Breast epithelium (tissue), 4 donors: ENCODE measurements at places on chromosomes 11 and 22. TPM values are rescaled to one million over a fixed set of nuclear protein-coding genes. Genes with fewer than 3 reads are reported as not detected.

- no peaks in the 10 kb centered on the region for H3K36me3 ChIP-seq
- H3K4me3 ChIP-seq, result peak overlapping the region; percentile 98
- H3K27me3 ChIP-seq, result no peaks in the 10 kb centered on the region
These were observed 1.9 kb downstream of the TST start for GRCh38 chr22:37017356-37017755.

Gene NXPE2
- total RNA-seq, result not detected

GRCh38 chr22:48135592-48135991, 1373.1 kb downstream of the TBC1D22A start:
- no peaks in the 10 kb centered on the region for H3K27me3 ChIP-seq
- no peaks in the 10 kb centered on the region for H3K4me1 ChIP-seq
- no peak overlapping the region for H3K4me3 ChIP-seq

Gene SCO2
- total RNA-seq, result 6.6 TPM

DNA sequence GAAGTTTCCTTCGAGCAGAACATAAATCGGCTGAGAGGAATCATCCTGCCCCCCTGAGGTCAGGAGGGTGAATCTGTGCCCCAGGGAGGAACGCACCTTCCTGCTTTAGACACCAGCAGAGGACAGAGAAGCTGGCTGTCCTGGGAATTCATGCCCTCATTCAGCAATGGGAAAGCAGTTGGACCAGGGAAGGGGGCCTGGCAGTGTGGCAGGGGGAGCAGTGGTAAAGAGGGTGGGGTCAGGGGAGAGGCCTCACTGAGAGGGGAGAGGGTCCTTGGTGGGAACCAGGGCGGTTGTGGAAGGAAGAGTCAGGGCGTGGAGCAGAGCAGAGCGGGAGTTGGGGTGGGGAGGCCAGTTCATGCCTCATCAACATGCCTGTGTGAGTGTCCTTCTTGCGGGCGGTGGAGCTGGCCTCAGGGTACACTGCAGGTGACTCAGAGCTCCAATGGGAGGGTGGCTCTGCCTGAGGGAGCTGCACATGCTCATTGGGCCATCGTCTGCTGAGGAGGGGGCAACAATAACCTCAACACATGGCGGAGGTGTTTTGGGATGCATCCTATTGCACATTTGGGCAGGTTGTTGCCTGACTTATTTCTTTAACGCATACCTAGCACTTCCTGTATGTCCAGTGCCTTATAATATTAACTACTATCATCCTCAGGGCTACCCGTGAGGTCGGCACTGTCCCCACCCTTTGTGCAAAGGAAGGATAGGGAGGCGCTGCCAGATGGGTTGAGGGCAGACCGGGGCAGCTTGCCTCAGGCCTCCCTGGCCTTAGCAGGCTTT, 23.2 kb downstream of the MED15 start:
- peak overlapping the region; percentile 69 for H3K27ac ChIP-seq
- H3K4me3 ChIP-seq, result no peak overlapping the region
- no peaks in the 10 kb centered on the region for H3K36me3 ChIP-seq
- DNase-seq, result no peak
- no peaks in the 10 kb centered on the region for H3K27me3 ChIP-seq
- H3K4me1 ChIP-seq, result peaks cover 13% of the 10 kb centered on the region

Gene PATE2
- total RNA-seq, result 0.32 TPM

Gene TRPC6
- total RNA-seq, result 6.2 TPM

GRCh38 chr22:18071968-18072310, 5.9 kb upstream of the PEX26 start:
- H3K27me3 ChIP-seq, result no peaks in the 10 kb centered on the region
- H3K36me3 ChIP-seq, result no peaks in the 10 kb centered on the region
- H3K4me1 ChIP-seq, result peaks cover 3% of the 10 kb centered on the region

DNA sequence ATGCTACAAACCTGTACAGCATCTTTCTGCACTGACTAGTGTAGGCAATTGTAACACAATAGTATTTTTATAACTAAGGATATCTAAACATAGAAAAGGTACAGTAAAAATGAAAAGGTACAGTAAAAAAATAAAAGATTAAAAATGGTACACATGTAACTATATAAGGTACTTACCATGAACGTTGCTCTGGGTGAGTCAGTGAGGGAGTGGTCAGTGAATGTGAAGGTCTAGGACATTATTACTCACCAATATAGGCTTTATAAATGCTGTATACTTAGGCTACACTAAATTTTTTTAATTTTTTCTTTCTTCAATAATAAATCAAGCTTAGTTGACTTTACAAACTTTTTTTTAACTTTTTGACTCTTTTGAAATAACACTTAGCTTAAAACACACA, 59.9 kb downstream of the EIF3M start:
- no peaks in the 10 kb centered on the region for H3K4me1 ChIP-seq
- no peak for DNase-seq
- H3K27me3 ChIP-seq, result peaks cover 7% of the 10 kb centered on the region
- H3K4me3 ChIP-seq, result no peak overlapping the region
- no peaks in the 10 kb centered on the region for H3K36me3 ChIP-seq

GRCh38 chr22:24400034-24400725, 27.2 kb upstream of the ADORA2A start:
- DNase-seq, result no peak
- H3K27me3 ChIP-seq, result no peaks in the 10 kb centered on the region
- H3K4me3 ChIP-seq, result no peak overlapping the region
- no peak overlapping the region for H3K27ac ChIP-seq
- no peaks in the 10 kb centered on the region for H3K36me3 ChIP-seq

- H3K4me3 ChIP-seq, result no peak overlapping the region
- H3K27me3 ChIP-seq, result peaks cover 7% of the 10 kb centered on the region
- H3K36me3 ChIP-seq, result no peaks in the 10 kb centered on the region
- no peak overlapping the region for H3K27ac ChIP-seq
- no peaks in the 10 kb centered on the region for H3K4me1 ChIP-seq
These were observed 257.1 kb downstream of the BUD13 start for GRCh38 chr11:116515664-116516184.

GRCh38 chr11:10315083-10315482, 10.2 kb downstream of the ADM start:
- DNase-seq, result no peak
- H3K27ac ChIP-seq, result no peak overlapping the region
- H3K27me3 ChIP-seq, result no peaks in the 10 kb centered on the region
- no peak overlapping the region for H3K4me3 ChIP-seq

- no peak overlapping the region for H3K4me3 ChIP-seq
- H3K36me3 ChIP-seq, result no peaks in the 10 kb centered on the region
- H3K4me1 ChIP-seq, result no peaks in the 10 kb centered on the region
- DNase-seq, result no peak
These were observed 30.3 kb downstream of the BCR start for GRCh38 chr22:23210428-23211170.

- peak within 1 kb of the TSS; percentile 98 for H3K27ac ChIP-seq
- DNase-seq, result peak; percentile 67
- H3K4me3 ChIP-seq, result peak within 1 kb of the TSS; percentile 84
- no peaks in the 10 kb centered on the region for H3K36me3 ChIP-seq
- H3K27me3 ChIP-seq, result no peaks in the 10 kb centered on the region
These were observed at the start of gene CSNK1E for GRCh38 chr22:38317122-38317994. Gene CSNK1E, minus strand, starts transcription at chr22:38317433. Its CDS starts 3,276 bp downstream, at chr22:38314157.

- no peaks in the 10 kb centered on the region for H3K36me3 ChIP-seq
- no peak overlapping the region for H3K27ac ChIP-seq
These were observed 1.4 kb downstream of the TRIM34 start for GRCh38 chr11:5626196-5626595.

DNA sequence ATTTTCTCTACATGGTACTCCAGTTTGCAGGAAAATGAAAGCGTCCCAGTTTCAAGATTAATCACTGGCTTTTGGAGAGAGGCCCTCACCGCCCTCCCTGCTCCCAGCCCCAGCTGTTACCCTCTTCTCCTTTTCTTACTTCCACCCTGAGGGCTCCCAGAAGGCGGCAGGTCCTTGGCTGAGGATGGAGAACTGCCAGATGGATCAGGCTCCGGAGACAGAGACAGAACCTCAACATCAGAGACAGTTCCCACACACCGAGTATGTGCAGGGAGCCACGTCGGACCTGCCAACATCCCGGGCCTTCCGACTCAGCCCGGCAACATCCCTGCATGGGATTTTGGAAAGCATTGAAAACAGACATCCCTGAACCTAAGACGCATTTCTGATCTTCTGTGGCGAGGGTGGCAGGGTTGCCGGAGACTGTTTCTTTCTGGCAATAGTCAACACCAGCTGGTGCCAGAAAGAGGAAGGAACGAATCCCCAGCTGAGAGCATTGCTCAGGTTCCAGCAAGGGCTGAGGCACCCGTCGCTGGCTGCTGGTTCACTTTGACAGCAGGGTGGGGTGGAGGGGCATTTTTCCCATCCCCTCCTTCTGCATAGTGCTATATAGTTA, 467.1 kb downstream of the MIAT start:
- no peak overlapping the region for H3K27ac ChIP-seq
- no peak for DNase-seq
- no peak overlapping the region for H3K4me3 ChIP-seq
- no peaks in the 10 kb centered on the region for H3K27me3 ChIP-seq
- no peaks in the 10 kb centered on the region for H3K36me3 ChIP-seq
- no peaks in the 10 kb centered on the region for H3K4me1 ChIP-seq

Gene GPR83
- 3.3 TPM for total RNA-seq

Gene SMIM35
- total RNA-seq, result not detected

DNA sequence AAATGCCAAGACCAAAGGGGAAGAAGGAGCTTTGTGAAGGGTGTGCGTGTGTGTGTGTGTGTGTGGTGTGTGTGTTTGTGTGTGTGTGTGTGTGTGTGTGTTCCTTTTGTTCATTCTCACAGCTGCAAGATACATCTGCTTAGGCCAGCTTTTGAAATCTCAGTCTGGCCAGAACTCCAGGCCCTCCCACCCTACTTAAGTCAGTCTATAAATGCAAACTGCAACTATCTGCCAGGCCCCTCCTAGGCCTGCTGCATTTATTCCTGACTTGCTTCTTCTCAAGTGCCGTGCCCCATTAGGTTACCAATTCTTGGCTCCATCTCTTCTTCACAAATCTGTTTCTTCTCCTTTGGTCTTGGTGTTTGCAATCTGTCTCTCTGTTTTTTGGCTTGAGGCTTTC, 21.6 kb upstream of the RIC3 start:
- no peaks in the 10 kb centered on the region for H3K36me3 ChIP-seq
- no peak for DNase-seq
- no peaks in the 10 kb centered on the region for H3K4me1 ChIP-seq
- H3K4me3 ChIP-seq, result no peak overlapping the region

GRCh38 chr11:63517156-63517555, 11.3 kb downstream of the LGALS12 start:
- H3K36me3 ChIP-seq, result no peaks in the 10 kb centered on the region
- no peaks in the 10 kb centered on the region for H3K27me3 ChIP-seq
- no peaks in the 10 kb centered on the region for H3K4me1 ChIP-seq
- H3K4me3 ChIP-seq, result no peak overlapping the region

Gene ART5
- not detected for total RNA-seq

GRCh38 chr11:71080239-71081097, 171.9 kb downstream of the SHANK2 start:
- no peak overlapping the region for H3K27ac ChIP-seq
- H3K27me3 ChIP-seq, result no peaks in the 10 kb centered on the region
- DNase-seq, result no peak
- H3K4me3 ChIP-seq, result no peak overlapping the region
- no peaks in the 10 kb centered on the region for H3K36me3 ChIP-seq
- no peaks in the 10 kb centered on the region for H3K4me1 ChIP-seq

Gene PIK3IP1
- 72.5 TPM for total RNA-seq

- H3K27ac ChIP-seq, result no peak overlapping the region
- no peaks in the 10 kb centered on the region for H3K27me3 ChIP-seq
- peaks cover 4% of the 10 kb centered on the region for H3K4me1 ChIP-seq
- H3K36me3 ChIP-seq, result no peaks in the 10 kb centered on the region
These were observed 3.7 kb upstream of the RELT start for GRCh38 chr11:73372375-73372993.

DNA sequence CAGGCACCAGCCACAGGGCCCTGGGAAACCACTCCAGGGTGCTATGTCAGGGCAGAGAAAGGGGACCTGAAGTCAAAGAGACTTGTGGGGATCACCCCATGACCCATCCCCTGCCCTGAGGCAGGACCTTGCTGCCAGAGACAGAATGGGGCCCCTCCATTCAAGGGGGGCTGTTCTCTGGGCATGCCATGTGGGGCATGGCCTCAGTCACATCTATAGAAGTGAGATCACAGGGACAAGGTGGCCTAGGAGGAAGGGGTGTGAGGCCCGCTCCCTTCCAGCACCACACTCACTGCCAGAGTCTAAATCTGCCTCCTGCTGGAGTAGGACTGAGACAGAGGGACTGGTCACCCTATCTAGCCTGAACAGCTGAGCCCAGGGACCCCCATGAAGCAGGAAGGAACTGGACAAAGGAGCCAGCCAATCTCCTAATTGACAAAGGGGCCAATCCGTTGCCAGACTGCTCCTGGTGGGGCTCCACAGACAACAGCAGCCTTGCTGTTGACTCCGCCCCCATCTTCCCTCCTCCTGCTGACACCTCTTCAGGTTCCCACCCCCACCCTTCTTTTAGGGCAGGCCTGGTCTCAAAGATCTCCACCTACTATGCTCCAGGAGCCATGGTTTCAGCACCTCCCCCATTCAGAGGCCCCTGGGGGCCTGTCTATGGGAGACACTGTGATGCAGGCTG, 26.0 kb downstream of the NEAT1 start:
- no peak for DNase-seq
- H3K27me3 ChIP-seq, result no peaks in the 10 kb centered on the region

DNA sequence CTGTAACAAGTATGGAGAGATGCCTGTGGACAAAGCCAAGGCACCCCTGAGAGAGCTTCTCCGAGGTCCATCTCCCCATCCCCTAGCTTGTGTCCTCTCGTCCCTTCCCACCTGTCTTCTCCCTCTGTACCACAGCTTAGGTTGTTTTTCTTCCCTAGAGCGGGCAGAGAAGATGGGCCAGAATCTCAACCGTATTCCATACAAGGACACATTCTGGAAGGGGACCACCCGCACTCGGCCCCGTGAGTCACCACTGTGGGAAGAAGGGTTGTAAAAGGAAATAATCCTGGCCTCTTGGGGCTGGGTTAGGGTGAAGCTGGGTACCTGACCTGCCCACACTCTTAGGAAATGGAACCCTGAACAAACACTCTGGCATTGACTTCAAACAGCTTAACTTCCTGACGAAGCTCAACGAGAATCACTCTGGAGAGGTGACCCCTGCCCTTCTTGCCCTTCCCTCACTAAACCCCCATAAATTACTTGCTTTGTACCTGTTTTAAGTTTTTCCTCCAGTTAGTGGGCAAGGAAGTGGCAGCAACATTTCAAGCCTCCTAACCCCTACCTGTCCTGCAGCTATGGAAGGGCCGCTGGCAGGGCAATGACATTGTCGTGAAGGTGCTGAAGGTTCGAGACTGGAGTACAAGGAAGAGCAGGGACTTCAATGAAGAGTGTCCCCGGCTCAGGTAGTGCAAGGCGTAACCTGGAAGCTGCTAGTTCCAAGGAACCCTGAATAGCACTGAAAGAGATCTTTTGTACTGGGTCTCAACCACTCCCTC, 3.1 kb downstream of the TAF10 start:
- H3K36me3 ChIP-seq, result peaks cover 13% of the 10 kb centered on the region
- peak overlapping the region; percentile 92 for H3K27ac ChIP-seq
- H3K27me3 ChIP-seq, result no peaks in the 10 kb centered on the region

- DNase-seq, result no peak
- no peaks in the 10 kb centered on the region for H3K4me1 ChIP-seq
- H3K27me3 ChIP-seq, result no peaks in the 10 kb centered on the region
- no peak overlapping the region for H3K4me3 ChIP-seq
- no peaks in the 10 kb centered on the region for H3K36me3 ChIP-seq
These were observed 11.9 kb downstream of the MRGPRX3 start for GRCh38 chr11:18144243-18144642.
